ENCODE measurements at places on chromosomes 5 and 9.

- no peak overlapping the region for H3K4me3 ChIP-seq
- H3K4me1 ChIP-seq: no peaks in the 10 kb centered on the region
- H3K27ac ChIP-seq: no peak overlapping the region
- H3K27me3 ChIP-seq: no peaks in the 10 kb centered on the region
- no peak for DNase-seq
- no peaks in the 10 kb centered on the region for H3K36me3 ChIP-seq
These were observed 185.8 kb downstream of the DEPDC1B start for GRCh38 chr5:60514152-60514551.

GRCh38 chr5:42506662-42507061, 83.4 kb downstream of the GHR start:
- no peak for DNase-seq
- no peaks in the 10 kb centered on the region for H3K27me3 ChIP-seq
- H3K4me1 ChIP-seq: no peaks in the 10 kb centered on the region
- no peaks in the 10 kb centered on the region for H3K36me3 ChIP-seq

DNA sequence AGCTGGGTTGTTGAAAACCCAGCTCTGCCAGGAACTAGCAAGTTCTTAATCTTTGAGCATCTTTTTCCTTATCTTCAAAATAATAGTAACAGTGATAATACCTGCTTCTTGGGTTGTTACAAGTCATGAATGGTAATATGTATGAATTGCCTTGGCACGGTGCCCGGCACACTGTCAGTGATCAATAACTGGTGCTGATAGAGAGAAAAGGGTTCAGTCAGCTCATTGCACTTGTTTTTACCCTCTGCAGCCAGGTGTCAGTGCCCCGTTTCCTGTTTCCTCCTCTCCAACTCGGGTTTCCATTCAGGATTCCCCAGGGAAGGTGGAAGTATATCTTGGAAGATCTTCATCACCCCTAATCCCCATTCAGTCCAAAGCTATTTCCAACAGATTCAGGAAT, 15.8 kb upstream of the NIPAL4 start:
- H3K4me1 ChIP-seq: no peaks in the 10 kb centered on the region
- no peak overlapping the region for H3K4me3 ChIP-seq
- peaks cover 31% of the 10 kb centered on the region for H3K27me3 ChIP-seq
- no peak overlapping the region for H3K27ac ChIP-seq
- no peaks in the 10 kb centered on the region for H3K36me3 ChIP-seq

DNA sequence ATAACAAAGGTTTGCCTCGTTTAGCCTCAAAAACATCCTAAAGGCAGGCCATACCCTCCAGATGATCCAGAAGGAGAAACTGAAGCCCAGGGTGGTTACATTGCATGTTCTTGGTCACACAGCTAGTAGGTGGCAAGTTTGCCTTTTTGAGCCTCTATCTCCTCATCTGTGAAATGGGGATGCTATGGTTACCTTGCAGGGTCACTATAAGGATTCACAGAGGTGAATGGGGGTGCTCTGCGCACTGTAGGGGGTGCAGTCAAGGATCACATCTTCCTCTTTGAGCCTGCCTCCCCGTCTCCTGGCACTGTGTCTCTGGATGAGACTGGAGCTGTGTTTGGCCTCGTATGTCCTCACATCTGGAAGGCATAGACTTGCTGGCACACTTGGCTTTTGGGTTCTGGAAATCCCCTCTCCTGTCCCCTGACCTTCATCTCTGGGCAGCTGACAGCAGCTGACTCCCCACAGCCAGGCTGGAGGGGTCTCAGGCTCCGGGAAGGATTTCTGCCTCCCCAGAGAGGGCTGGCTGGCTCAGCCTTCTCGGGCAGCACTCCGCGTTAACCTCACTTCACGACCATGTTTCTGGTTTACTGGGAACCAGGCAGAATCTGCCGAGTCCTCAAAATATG, 167.7 kb downstream of the RGS3 start:
- no peak overlapping the region for H3K27ac ChIP-seq
- no peak for DNase-seq
- peaks cover 2% of the 10 kb centered on the region for H3K27me3 ChIP-seq
- H3K4me1 ChIP-seq: peaks cover 1% of the 10 kb centered on the region
- no peak overlapping the region for H3K4me3 ChIP-seq

DNA sequence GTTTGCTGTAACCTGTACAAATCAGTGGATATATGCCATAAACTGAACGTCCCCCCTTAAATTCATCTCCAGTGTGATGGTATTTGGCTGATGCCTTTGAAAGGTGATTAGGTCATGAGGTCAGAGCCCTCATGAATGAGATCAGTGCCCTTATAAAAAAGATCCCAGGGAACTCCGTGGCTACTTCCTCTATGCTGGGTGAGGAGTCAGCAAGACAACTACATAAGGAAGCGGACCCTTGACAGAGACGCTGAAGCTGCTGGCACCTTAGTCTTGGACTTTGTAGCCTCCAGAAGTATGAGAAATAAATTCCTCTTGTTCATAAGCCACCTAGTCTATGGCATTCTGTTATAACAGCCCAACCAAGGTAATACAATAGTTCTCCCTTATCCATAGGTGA, 215.1 kb upstream of the ZNF608 start:
- no peaks in the 10 kb centered on the region for H3K4me1 ChIP-seq
- no peak overlapping the region for H3K27ac ChIP-seq
- no peak for DNase-seq
- H3K36me3 ChIP-seq: no peaks in the 10 kb centered on the region
- no peaks in the 10 kb centered on the region for H3K27me3 ChIP-seq
- no peak overlapping the region for H3K4me3 ChIP-seq

DNA sequence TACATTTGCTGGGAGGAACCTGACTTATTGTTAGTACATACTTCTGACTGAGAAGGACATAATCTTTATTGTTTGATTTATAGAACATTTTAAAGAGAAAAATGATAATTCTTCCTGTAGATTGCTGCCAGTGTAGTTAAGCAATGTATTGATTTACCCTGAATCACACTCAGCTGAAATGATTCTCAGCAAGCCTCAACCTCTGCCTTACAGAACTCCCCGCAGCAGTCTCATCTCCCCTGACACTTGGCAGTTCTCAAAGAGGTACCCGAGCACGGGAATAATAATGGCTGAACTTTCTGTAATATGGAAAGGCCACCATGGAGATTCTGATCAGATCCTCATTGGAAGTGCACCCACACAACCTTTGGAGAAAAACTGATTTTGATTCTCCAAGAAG, 74.9 kb upstream of the RFX3 start:
- H3K36me3 ChIP-seq: no peaks in the 10 kb centered on the region
- H3K4me1 ChIP-seq: no peaks in the 10 kb centered on the region
- no peak overlapping the region for H3K4me3 ChIP-seq
- H3K27me3 ChIP-seq: no peaks in the 10 kb centered on the region
- no peak for DNase-seq
- H3K27ac ChIP-seq: no peak overlapping the region

GRCh38 chr5:93421987-93422401, 159.0 kb downstream of the NR2F1-AS1 start:
- H3K4me3 ChIP-seq: no peak overlapping the region
- H3K27me3 ChIP-seq: peaks cover 2% of the 10 kb centered on the region
- no peaks in the 10 kb centered on the region for H3K4me1 ChIP-seq
- no peak overlapping the region for H3K27ac ChIP-seq
- DNase-seq: no peak
- no peaks in the 10 kb centered on the region for H3K36me3 ChIP-seq

- H3K4me1 ChIP-seq: peaks cover 16% of the 10 kb centered on the region
- no peak overlapping the region for H3K4me3 ChIP-seq
- no peak overlapping the region for H3K27ac ChIP-seq
- no peak for DNase-seq
These were observed 35.2 kb downstream of the SLC9A3 start for GRCh38 chr5:488744-489688.

DNA sequence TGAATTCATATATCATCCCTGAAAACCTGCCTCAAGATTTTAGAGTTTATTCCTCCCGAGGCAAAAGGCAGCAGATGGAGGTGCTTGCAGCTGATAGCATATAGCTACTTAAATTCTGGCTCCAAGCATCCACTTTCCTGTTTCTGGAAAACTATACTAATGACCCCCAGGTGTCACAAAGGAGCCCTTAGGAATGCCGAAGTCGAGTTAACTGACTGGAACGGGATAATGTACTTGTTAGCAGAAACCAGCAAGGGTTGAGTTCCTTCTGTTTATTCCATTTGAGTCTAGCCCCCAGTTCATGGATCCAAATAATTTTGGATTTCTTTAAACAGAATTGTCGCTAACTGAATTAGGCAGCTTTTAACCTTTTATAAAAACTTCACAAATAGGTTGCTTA, 44.5 kb downstream of the PTTG1 start:
- peaks cover 2% of the 10 kb centered on the region for H3K27me3 ChIP-seq
- H3K4me1 ChIP-seq: peaks cover 70% of the 10 kb centered on the region
- no peak overlapping the region for H3K4me3 ChIP-seq
- no peak for DNase-seq
- H3K36me3 ChIP-seq: peaks cover 5% of the 10 kb centered on the region

All from activated CD8-positive, alpha-beta T cell treated with anti-CD3 and anti-CD28 coated beads, Interleukin-2, amount 10 ng/mL, durations not matched to agents 7 days and 5 days (primary cell).